ENCODE measurements at places on chromosomes 2 and 18.

DNA sequence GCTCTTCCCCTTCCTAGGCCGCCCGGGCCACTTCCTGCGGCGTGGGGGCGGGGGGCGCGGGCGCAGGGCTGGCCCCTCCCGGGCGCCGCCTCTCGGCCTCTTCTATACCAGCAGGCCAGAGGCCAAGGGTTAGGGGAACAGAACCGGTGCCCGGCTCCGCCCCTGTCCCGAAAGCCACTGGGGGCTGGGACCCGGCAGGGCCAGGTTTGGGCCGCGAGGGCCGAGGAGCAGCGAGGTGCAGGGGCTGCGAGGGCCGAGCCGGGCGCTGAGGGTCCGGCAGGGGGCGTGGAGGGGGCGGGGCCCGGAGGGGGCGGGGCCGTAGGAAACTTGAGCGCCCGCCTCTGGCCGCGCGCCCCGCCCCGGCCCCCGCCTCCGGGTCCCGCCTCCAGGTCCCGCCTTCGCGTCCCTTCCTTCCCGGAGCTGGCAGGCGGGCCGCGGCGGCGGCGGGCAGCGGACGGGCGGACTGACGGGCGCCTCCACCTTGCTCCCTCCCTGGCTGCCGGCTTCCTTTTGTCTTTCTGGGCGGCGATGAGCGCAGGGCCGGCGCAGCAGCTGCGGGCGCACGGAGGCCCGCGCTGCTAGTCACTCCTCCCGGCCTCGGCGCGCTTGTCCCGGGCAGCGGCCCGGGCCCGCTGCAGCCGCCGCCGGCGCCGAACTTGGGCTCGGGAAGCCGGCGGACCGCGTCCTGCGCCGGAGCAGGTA, at the start of gene HPCAL1:
HPCAL1 (plus strand) TSS at position 426 of the 702 bp plus-strand sequence. CDS start 116,854 bp downstream, outside the sequence.
- DNase-seq, result peak; percentile 94

- DNase-seq, result no peak
Measured at GRCh38 chr2:236308855-236309668, 44.9 kb upstream of the ASB18 start.

- no peak for DNase-seq
Measured at GRCh38 chr2:145288650-145289496, 769.0 kb upstream of the ZEB2 start.

- DNase-seq, result no peak
Measured at GRCh38 chr2:172782506-172783164, 47.0 kb downstream of the RAPGEF4 start.

DNA sequence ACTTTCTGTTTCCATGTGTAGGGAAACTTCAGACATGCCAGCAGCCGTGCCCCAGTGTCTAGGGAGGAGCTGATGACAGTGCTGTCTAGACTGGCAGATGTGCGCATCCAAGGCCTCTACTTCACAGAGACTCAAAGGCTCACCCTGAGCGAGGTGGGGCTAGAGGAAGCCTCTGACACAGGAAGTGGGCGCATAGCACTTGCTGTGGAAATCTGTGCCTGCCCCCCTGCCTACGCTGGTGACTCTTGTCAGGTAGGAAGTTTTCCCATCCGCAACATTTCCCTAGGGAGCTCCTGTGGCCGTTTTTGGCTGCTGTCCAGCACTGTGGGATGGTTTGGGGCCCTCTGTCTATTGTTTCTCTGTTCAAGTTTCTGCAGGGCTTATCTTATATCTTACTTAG, 143.1 kb upstream of the TTC39C start:
- peak; percentile 71 for DNase-seq

- DNase-seq, result no peak
Measured at GRCh38 chr2:165647409-165647808, 146.6 kb downstream of the GALNT3 start.

DNA sequence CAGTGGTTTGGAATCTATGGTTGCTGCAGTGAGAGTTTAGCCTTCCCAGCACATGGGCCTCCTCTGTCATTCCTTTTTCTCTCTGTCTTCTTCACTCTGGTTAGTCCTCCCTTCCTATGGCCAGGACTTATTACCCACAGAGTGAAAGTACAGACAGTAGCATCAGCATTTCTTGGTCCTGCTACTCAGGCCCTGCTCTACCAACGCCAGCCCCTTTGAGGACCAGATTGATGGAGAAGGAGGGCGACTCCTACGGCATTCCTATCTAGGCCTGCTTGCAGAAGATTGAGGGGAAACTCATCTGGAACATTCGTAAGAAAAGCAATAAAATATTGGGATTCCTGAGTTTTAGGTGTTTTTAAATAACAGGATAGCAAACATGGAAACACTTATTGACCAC, 43.5 kb downstream of the BMP10 start:
- no peak for DNase-seq

GRCh38 chr18:78309924-78310323, 669.7 kb upstream of the SALL3 start:
- DNase-seq, result no peak

DNA sequence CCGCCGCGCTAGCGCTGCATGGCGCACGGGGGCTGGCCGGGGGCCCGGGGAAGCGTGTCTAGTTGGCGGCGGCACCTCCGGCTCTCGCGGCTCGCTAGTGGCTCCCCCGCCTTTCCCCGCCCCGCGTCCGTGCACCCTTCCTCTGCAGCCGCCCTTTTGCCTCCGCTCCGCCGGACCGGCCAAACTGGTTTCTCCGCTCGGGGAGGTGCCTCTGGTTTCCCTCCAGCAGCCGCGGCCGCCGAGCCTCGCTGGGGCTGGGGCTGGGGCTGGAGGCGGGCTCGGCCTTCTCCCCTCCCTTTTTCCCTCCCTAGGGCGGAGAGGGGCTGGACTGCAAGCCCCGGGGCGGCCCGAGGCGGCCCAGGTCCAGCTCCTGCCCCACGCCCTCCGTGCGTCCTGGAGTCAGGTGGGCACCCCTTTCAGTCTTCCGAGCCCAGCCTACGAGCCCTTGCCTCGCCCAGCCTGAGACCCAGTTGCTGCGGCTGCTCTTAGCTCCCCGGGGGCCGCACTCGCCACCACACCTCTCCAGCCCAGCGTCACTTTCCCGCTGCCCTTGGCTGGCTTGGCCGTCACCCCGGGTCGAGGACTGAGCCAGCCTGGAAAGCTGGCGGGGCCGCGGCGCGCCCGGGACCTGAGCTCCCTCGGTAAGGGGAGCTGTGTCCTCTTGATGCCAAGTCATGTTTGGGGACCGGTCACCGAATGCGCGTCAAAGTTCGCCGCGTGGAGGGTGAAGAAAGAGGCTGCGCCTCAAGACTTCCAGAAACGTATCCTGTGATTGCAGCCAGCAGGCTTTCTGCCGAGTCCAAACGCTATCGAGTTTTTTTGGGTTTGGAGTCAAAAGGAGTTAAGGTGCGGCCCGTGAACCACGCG, at the start of gene ATP8B1:
ATP8B1 (minus strand) TSS at position 213 of the 867 bp plus-strand sequence. CDS start 71,508 bp downstream, outside the sequence.
- DNase-seq, result peak; percentile 96

GRCh38 chr2:75007061-75007460, 48.6 kb downstream of the POLE4 start:
- no peak for DNase-seq

DNA sequence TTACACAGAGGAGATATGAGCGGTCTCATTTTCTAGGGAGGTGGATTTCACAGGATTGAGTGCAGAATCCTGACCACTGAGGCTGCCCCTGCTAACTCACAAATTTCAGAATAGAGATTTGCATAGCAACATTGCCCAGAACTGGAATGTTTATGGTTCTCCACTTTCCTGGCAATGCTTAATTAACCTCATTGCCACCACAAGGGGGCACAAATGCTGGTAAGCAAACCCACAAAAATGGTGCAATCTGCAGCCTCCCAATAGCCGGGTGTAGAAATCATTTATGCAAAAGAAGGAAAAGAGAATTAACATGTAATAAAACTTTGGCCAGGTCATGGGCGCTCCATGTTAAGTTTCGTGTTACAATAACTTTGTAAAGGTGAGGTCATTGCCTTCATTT, 112.4 kb downstream of the CYRIA start:
- peak; percentile 12 for DNase-seq

All from transverse colon (tissue), 4 donors.